Stimulated activated CD4-positive, alpha-beta T cell treated with anti-CD3 and anti-CD28 coated beads, Interleukin-1b, Interleukin-23, amount 100 ng/mL, for 24 hours (primary cell): ENCODE measurements at places on chromosomes 16 and 17.

- no peak for DNase-seq
These were observed 233.1 kb upstream of the WSCD1 start for GRCh38 chr17:5837055-5837491.

DNA sequence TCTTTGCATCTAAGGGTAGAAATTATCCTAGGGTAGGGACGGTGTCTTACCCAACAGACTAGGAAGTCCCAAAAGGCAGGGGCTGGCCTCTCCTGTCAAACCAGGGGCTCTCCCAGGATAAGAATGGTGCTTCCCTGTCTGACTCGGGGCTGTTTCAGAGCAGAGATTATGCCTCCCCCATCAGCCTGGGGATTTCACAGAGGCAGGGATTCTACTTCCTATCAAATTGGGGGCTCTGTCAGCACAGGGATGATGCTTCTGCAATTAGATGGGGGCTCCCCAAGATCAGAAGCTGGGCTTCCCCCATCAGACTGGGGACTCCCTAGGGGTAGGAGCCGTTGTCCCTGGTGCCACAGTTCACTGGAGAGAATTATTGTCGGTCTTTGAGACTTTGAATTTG is 2.3 kb downstream of the NXPH3 start:
- DNase-seq: no peak

- no peak for DNase-seq
These were observed 127.9 kb upstream of the CPHXL start for GRCh38 chr16:75854152-75854551.

DNA sequence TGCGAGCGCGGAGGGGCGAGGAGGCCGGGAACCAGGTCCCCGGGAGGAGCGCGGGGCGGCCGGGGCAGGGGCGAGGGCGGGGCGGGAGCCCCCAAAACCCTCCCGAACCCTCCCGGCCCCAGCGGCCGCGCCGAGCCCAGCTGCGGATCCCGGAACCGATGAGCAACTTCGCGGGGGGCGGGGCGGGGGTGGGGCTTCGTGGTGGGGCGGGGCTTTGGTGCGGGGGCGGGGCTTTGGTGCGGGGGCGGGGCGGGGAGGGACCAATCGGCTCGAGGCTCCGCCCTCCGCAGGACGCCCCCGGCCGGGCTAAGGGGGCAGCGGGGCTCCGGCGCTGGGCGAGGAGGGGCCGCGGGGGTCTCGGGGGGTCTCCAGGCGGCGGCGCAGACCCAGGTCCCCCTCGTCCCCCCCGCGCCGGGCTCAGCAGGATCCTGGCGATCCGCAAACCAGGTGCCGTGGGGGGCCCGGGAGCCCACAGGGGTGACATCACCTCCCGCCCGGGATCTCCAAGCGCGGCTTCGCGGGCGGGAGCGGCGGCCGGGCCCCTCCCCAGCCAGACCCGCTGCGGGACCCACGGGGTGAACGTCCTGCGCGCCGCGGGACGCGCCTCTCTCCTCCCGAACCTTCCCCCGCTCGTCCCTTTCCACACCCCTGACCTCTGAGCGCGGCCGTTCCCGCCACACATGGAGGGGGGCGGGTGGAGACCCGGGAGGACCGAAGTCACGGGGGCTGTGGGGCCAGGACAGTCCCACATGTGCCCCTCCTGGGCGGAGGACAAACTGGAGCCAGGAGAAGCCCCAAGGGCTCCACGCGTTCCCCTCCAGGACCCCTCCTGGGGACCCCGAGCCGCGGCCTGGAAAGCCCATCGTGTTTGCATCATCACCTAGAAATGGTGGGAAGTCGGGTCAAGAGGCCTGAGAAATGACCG is at the start of gene ABR:
TSS of gene ABR (minus strand) at position 164 of the 925 bp plus-strand sequence. CDS start 254 bp downstream, outside the sequence.
- DNase-seq: no peak

GRCh38 chr17:75356260-75356937 is 49.1 kb downstream of the GRB2 start:
- no peak for DNase-seq
